Natural killer cell treated with Interleukin-12 subunit alpha and Interleukin-12 subunit beta and Interleukin-15 and Interleukin-18, amount 100 ng/mL, for 72 hours (primary cell): ENCODE measurements at places on chromosomes 13 and 19. TPM values are rescaled to one million over a fixed set of nuclear protein-coding genes. Genes with fewer than 3 reads are reported as not detected.

GRCh38 chr19:38142176-38143035 lies 81.6 kb downstream of the DPF1 start:
- no peak for DNase-seq

DNA sequence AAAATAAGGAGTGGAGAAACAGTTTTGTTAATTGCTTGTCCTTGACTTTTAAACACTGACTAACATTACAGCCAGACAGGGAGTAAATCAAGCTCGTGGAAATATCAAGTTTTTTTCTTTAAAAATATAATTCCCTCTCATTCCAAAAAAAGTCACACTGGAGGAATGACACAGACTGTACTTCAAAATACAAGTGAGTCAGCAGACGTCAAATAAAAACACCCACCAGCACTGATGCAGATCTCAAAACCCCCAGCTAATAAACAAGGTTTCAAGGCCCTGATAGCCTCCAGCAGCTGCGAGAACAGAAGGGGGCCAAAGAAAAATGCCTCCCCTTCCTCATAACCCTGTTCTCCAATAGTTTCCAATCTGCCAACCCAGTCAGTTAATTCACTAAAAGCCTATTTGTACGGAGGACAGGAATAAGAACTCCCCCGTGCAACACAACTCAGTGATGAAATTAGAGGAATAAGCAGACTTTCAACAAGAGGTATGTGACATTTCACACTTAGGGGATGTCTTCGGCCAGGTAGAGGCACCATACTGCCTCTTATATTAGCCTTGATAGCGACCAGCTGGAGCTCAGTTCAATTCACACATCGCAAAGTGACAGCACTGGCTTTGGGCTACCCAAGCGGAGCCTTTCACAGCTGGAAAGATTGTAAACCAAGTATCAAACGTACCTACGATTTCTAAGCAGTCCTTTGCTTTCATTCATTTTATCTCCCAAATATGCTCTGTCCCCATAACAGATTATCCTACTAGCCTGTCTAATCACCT lies 561.0 kb upstream of the KLF12 start:
- DNase-seq = no peak

The KANK3 gene
- 4.4 TPM for total RNA-seq

DNA sequence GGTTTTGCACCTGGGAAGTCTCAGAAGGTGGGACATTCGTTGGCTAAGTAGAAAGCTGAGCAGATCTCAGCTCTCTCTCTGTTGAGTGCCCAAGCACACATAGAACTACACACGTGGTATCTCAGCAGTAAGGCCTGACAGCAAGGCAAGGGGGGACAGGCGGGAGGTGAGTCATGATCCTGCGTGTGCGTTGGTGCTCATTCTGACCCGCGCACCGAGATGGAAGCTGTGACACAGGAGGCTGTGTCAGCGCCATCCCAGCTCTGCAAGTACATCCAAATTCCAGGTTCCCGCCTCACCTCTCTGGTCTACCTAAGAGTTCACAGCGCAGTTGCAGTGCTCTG lies 135.7 kb downstream of the USP12 start:
- no peak for DNase-seq

DNA sequence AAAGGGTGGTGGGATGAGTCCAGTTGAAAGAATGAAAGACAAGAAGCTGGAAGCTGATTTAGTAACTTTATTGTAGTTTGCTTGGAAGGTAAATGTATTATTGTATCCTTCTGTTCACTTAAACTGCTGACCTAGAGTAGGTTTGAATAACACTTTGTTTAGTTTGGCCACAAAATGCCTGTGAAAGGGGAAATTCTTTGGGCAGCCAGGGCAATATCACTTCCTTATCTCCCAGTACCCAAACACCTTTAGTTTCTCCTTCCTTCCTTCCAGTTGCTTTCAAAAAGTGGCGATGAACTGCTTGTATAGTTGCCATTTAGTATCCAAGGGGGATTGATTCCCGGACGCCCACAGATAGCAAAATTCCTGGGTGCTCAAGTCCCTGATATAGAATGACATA lies 120.1 kb downstream of the PAN3 start:
- no peak for DNase-seq

The UGGT2 gene
- total RNA-seq = 6.0 TPM

- no peak for DNase-seq
These were observed 283.2 kb upstream of the ARGLU1 start for GRCh38 chr13:106850973-106851650.

- no peak for DNase-seq
These were observed 295.4 kb upstream of the MAB21L1 start for GRCh38 chr13:35771898-35772297.

The RNF17 gene
- total RNA-seq = not detected

The ACTN4 gene
- total RNA-seq = 574 TPM

The PDX1 gene
- not detected for total RNA-seq

GRCh38 chr13:59673286-59673685 lies 490.4 kb downstream of the DIAPH3 start:
- no peak for DNase-seq

DNA sequence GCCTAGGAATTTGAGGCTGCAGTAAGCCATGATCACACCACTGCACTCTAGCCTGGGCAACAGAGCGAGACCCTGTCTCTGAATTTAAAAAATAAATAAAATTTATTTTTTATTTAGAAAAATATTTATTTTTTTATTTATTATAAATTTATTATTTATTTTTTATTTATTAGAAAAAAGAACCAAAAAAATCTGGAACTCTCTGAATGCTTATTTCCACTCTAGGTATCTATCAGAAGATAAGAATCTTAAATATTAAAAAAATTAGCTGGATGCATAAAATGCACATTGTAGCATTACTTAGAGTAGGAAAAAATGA lies 82.8 kb downstream of the CDADC1 start:
- DNase-seq = no peak

DNA sequence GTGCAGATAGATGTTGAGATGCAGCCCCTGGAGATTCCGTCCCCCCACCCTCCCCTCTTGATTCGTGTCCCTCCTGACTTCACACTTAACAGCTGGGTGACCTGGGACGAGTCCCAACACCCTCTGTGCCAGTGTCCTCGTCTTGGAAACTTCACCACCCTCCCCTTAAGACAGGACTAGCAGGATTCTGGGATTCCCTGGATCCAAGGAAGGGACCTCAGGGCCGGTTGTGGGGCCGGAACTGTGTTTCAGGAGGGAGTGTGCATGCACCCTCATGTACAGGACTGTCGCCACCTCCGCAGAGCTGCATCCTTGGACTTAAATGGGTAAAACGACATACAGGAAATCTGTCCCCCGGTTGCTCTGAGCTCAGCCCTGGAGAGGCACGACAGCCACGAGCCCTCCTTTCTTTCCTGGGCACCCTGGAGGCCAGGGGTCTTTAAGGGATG lies 990 bp downstream of the MYO9B start:
- no peak for DNase-seq

The LGALS7 gene
- not detected for total RNA-seq

DNA sequence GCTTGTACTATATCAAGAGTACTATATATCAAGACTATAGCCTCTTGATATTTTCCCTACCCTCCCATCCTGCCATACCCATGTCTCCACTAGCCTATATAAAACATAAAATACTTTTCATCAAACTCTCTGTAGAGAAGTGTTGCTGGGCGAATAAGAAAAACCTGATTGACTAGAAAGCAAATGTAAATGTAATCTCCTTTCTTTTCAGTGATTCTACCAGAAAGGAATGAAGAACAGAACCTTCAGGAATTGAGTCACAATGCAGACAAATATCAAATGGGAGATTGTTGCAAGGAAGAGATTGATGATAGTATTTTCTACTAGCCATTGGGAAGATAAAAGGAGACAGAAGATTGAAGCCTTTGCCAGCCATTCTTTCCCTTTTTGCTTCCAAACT lies 89.2 kb downstream of the KCNRG start:
- no peak for DNase-seq

DNA sequence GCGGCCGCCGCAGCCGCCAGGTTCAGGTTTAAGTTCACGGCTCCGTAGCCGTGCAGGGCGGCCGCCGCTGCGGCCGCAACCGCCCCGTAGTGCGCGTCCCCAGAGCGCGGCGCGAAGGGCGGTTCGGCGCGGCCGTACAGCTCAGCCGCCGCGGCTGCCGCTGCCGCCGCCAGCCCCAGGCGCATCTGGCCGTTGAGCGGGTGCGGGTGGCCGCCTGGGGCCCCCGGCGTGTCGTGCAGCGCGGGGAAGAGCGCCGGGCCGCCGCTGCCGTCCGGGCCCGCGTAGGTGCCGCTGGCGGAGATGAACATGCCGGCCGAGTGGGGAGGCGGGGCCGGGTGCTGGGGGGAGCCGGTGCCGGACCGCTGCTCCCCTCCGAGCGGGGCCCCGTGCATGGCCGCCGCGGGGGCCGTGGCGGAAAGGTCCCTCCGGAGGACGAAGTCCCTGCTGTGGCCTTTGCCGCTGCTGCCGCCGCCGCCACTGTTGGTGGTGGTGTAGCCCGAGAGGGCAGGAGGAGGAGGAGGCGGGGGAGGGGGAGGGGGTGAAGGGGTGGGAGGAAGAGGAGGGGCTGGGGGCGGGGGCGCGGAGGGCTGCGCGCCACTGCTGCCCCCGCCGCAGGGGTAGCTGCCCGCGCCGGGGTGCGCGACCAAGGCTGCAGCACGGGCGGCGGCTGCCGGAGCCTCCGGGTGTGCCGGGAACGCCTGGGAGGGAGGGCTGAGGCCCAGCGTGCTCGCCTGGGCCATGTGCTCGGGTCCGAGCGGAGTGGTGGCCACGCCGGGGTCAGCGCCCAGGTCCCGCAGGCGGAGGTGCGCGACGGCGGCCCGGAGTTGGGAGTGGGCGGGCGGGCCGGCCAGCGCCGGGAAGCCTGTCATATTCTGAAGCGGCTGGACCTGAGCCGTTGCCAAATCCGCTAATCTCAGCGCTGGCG lies 654 bp downstream of the ZIC5 start:
- no peak for DNase-seq

DNA sequence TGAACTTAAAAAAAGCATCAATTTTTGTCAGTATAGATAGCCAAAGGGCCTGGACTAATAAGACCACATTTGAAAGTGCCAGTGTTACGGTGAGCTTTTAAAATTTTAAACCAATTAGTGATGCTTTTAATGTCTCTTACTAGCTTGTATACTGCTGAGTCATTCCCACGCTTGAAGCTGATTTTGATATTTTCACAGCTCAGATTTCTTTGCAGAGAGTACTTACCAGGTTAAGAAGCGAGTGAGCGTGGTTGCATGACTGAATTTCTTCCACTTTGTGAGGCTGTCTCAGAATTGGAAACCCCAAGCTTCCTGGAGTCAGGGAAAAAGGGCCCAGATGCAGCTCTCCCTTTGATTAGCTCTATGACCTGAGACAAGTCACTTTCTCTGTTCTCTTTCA lies 74.5 kb upstream of the NBEA start:
- no peak for DNase-seq

- DNase-seq = no peak
These were observed 76.3 kb downstream of the ZNF536 start for GRCh38 chr19:30448386-30449077.

DNA sequence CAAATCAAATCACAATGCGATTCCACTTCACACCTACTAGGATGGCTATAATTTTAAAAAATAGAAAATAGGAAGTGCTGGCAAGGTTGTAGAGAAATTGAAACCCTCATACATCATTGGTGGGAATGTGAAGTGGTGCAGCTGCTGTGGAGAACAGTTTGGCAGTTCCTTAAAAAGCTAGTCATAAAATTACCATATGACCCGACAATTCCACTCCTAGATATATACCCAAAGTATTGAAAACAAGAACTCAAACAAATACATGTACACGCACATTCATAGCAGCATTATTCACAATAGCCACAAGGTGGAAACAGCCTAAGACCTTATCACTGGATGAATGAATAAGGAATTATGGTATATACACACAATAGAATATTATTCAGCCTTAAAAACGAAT lies 12.0 kb downstream of the HMGB1 start:
- DNase-seq = no peak

The CAPN12 gene
- total RNA-seq = 3.6 TPM

The UCHL3 gene
- total RNA-seq = 41.5 TPM

The SEMA6B gene
- not detected for total RNA-seq

- no peak for DNase-seq
These were observed 188.6 kb downstream of the TEX29 start for GRCh38 chr13:111508902-111509509.

The LILRB5 gene
- not detected for total RNA-seq

- no peak for DNase-seq
These were observed 131.5 kb downstream of the GPC5 start for GRCh38 chr13:91529739-91530482.

The GIPR gene
- total RNA-seq = 29.0 TPM

The SIGLEC9 gene
- 0.69 TPM for total RNA-seq
